ENCODE measurements at places on chromosomes 12 and 14.

DNA sequence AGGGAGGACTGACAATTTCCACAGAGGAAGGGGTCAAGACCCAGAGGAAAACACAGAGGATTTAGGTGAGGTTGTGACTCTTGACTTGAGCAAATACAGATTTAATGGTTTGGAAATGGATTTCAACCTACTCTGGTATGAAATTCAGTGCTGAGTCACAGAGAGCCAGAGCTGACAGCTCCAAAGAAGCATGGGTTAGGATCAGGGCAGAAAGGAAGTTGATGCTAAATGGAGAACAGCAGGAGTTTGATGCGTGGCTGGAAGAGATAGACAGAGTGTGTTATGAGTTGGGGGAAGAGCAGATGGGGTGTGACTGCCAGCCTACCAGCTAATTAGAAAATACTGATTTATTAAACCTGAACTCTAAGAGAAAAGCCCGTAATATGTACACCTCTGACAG lies 272.6 kb downstream of the FOXG1 start:
- DNase-seq = no peak

GRCh38 chr14:77738559-77739250 lies 22.3 kb downstream of the SNW1 start:
- no peak for DNase-seq

DNA sequence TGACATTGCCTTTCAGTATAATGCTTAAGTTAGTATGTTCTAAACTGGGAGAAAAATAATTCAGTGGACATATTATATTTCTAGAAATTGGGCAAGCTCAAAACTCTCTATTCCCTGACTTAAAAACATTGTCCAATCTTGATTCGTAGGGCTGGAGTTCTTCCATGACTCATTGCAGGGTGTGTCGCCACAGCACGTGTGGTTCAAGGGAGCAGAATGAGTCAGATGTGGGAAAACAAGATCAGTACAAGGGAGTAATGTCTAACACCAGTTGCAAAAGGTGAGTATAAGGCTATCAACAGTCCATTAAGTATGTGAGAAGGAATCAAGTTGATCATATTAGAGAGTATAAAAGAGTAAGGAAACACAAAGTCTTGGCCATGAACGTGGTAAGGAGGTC lies 887.0 kb downstream of the TMTC2 start:
- no peak for DNase-seq

- DNase-seq = peak; percentile 67
Measured at GRCh38 chr12:724194-724855, 28.1 kb upstream of the WNK1 start.

- no peak for DNase-seq
Measured at GRCh38 chr12:112303799-112304198, 78.4 kb downstream of the HECTD4 start.
